Hematopoietic multipotent progenitor cell treated with erythropoietin and hydrocortisone succinate and interleukin-3 and kit ligand, for 17 days (in vitro differentiated cells): ENCODE measurements at places on chromosomes 2 and 18.

DNA sequence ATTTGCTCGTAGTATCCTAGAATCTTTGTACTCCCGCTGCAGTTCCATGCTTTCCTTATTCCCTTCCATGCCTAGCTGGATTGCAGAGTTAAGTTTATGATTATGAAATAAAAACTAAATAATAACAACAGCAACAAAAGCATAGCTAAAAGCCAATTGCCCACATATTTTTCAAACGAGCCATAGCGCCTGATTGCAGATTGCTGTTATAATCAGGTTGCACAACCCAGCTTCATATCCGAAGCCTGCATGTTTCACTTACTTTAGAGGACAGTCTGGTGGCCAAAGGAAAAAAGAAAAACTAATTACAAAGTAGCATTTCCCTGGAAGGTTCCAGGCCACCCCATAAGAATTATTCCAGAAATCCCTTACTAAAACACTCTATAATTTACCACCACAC, 31.9 kb upstream of the PNO1 start:
- DNase-seq = no peak

GRCh38 chr2:10977621-10978020, 65.9 kb downstream of the KCNF1 start:
- no peak for DNase-seq

GRCh38 chr18:70454704-70455322, 166.0 kb downstream of the SOCS6 start:
- peak; percentile 37 for DNase-seq

DNA sequence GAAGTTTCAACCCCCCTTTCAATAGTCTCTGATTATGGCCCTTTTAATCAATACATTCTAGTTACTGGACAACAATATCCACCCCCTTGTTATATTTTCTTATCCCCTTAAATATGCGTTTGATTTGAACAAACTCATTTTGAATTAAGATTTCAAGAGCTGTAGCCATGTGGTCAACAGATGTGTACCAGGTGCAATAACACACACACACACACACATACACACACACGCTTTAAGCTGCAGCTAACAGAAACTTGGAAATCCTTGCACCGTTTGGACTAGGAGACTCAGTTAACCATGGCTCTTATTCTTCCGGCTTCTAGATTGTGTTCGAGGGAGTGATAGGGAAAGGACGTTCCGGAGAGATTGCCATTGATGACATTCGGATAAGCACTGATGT, 82.8 kb downstream of the NRP2 start:
- DNase-seq = no peak

DNA sequence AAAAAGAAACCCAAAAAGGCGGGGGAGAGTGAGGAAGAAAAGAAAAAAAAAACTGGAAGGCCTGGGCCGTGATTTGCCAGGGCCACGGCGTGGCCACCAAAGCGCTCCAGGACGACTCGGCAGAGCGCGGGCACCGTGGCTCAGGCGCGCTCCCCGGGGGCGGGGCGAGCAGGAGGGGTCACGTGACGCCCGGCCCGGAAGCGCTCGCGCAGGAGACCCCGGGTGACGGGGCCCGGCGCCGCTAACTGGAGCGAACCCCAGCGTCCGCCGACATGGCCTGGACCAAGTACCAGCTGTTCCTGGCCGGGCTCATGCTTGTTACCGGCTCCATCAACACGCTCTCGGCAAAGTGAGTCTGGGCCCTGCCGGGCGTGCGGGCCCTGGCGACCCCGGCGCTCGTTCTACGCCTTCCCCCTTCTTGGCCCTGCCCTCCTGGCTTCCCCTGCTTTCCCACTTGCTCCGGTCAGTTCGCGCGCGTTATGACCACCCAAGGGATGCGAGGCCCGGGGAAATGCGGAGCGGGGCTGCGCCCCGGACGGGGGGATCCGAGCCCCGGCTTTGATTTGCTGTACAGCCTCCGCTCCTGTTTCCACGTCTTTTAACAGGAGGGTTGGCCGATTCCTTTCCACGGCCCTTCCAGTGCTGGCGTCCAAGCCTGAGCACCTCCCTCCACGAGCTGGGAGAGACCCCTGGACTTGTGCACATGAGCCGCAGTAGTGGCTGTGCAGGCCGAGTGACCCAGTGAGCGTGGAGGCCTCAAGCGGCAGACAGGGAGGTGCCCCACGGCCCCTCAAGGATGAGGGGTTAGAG, at the start of gene SLC35F6:
SLC35F6 (plus strand) TSS at position 207 of the 810 bp plus-strand sequence; CDS start at position 273, 66 bp downstream.
- DNase-seq = peak; percentile 79
